Fibroblast of upper back skin (primary cell): ENCODE measurements at places on chromosomes 5 and 9.
A peak's percentile ranks its signal among the peaks of the same experiment; 100 is the strongest.

- DNase-seq, result peak; percentile 38
Measured at GRCh38 chr9:26210338-26210851, 532.2 kb upstream of the TUSC1 start.

GRCh38 chr5:137833463-137833862, 34.2 kb upstream of the MYOT start:
- DNase-seq, result peak; percentile 88

- no peak for DNase-seq
Measured at GRCh38 chr5:41290810-41291209, 77.5 kb upstream of the C6 start.

GRCh38 chr5:122612901-122613300, 162.0 kb upstream of the SNX2 start:
- no peak for DNase-seq

GRCh38 chr9:28810388-28811075, 1237.3 kb upstream of the C9orf72 start:
- DNase-seq, result peak; percentile 22

- DNase-seq, result peak; percentile 36
Measured at GRCh38 chr5:170315154-170315553, 17.6 kb upstream of the LCP2 start.

- DNase-seq, result no peak
Measured at GRCh38 chr5:56589481-56589860, 225.9 kb upstream of the MAP3K1 start.

- peak; percentile 49 for DNase-seq
Measured at GRCh38 chr9:113649054-113649453, 185.5 kb downstream of the RGS3 start.

GRCh38 chr5:42870882-42871418, 59.3 kb upstream of the SELENOP start:
- DNase-seq, result peak; percentile 12

DNA sequence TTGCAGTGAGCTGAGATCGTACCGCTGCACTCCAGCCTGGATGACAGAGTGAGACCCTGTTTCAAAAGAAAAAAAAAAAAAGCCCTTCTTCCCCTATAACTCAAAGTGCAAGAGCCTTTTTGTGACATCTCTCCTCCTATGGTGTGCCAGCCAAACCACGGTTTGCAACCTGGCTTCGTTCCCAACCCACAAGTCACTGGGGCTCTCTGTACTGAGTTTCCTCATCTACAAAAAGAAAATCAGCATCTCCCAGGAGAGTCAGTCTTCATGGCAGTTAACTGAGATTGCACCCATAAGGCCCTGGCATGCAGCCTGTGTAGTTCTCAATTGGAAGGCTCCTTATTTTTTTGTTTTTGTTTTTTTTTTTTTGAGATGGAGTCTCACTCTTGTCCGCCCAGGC, 14.8 kb downstream of the ODF2 start:
- DNase-seq, result peak; percentile 54

DNA sequence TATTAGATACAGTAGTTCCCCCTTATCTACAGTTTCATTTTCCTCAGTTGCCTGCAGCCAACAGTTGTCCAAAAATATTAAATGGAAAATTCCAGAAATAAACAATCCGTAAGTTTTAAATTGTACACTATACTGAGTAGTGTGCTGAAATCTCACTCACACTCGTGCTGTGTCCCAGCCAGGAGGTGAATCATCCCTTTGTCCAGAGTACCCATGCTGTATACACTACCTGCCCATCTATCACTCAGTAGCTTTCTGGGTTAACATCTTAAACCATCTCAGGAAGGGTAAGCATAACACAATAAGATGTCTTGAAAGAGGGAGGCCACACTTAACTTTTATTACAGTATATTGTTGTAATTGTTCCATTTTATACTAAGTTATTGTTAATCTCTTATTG, 31.7 kb upstream of the DNAH5 start:
- no peak for DNase-seq

- DNase-seq, result peak; percentile 35
Measured at GRCh38 chr9:132169672-132170392, 8.0 kb downstream of the NTNG2 start.

- DNase-seq, result peak; percentile 61
Measured at GRCh38 chr5:5419291-5420210, 2.9 kb upstream of the ICE1 start.

- DNase-seq, result peak; percentile 55
Measured at GRCh38 chr9:108290839-108291585, 564.8 kb downstream of the ACTL7B start.

GRCh38 chr5:10768328-10768899, 7.4 kb upstream of the DAP start:
- DNase-seq, result no peak

DNA sequence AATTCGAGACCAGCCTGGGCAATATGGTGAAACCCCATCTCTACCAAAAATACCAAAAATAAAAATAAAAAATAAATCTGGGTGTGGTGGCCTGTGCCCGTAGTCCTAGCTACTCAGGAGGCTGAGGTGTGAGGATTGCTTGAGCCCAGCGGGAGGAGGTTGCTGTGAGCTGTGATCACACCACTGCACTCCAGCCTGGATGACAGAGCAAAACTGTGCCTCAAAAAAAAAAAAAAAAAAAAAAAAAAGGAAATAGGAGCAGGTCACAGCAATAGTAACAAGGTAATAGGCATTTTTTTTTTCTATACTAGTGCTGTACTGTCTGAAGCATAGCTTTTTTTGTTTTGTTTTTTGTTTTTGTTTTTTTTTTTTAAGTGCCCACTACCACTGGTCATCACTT, 5.8 kb downstream of the LRRC70 start:
- DNase-seq, result no peak

DNA sequence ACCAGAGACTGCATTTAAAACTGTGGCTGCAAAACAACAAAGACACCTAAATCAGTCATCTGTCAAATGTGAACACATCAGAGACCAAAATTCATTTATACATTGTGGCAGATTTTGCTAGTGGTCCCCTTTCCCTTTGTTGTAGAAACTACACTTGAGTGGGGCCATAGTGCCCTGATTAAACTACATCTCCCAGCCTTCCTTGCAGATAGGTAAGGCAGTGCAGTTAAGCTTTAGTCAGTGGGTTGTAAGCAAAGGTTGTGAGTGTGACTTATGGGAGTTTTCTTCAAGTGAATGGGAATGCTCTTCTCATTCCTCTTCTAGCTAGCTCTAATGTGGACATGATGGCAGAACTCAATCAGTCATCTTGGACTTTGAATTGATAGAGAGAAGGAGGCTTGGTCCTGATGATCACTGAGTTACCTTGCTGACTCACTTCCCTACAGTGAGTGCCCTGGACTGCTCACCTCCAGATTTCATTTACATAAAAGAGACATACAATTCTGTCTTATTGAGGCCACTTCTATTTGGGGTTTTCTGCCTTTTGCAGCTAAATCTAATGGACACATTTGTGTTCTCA, 35.2 kb upstream of the SPARC start:
- no peak for DNase-seq

DNA sequence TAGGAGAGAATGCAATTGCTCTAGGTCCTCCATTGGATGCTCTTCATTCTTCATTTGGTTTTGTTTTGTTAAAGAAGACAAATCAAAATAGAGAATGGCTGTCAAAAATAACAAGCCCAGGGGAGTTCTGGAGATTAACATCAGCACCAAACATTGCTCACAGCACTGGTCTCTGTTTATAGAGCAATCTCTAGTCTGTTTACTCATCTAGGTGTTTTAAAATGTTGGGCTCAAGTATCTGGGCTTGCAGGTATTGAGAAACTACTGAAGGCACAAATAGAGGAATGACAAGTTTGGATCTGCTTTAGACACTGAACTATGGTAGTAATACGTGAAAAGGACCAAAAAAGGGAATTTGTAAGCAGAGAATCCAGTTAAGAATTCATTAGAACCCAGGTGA, 77.0 kb upstream of the TMC1 start:
- DNase-seq, result no peak

DNA sequence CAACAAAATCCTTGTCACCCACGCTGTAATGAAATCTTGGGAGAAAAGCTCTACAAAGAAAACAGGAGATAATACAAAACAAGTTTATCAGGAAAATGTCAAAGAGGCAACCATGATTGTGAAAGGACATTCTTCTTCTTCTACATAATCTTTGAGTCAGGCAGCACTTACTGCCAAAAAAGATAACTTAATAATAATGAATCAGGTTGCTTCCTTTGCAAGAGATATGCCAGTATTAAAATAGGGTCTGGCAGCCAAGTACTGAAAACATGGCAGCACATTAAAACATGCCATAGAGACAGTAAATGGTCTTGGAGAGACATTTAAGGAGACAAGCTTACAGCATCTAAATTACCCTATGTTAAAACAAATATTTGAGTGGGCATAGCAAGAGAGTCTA, 1573.4 kb downstream of the EFNA5 start:
- DNase-seq, result peak; percentile 35

- DNase-seq, result no peak
Measured at GRCh38 chr9:21331676-21332402, 3.4 kb downstream of the KLHL9 start.

DNA sequence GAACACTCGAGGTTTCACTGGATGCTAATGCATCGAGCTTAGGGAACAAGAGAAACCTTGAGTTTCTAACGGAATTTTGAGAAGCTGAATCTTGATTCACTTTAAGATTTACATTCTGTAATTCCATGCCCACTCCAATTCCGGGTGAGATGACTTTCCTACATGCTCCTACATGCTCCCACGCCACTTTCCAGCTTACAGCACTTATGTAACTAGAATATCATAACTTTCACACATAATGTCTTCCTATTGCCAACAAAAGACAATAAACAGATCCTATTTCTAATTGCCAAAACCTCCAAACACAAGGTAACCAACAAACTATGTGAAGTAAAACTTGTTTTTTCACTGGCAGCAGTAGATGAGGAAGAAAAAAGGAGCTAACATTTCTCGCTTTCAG, 72.9 kb downstream of the ECPAS start:
- DNase-seq, result no peak

GRCh38 chr9:113892861-113893491, 16.9 kb downstream of the ZNF618 start:
- no peak for DNase-seq

- no peak for DNase-seq
Measured at GRCh38 chr5:31942546-31942945, 231.6 kb downstream of the GOLPH3 start.

- DNase-seq, result peak; percentile 16
Measured at GRCh38 chr9:87836951-87837705, 45.5 kb upstream of the SPATA31E1 start.

DNA sequence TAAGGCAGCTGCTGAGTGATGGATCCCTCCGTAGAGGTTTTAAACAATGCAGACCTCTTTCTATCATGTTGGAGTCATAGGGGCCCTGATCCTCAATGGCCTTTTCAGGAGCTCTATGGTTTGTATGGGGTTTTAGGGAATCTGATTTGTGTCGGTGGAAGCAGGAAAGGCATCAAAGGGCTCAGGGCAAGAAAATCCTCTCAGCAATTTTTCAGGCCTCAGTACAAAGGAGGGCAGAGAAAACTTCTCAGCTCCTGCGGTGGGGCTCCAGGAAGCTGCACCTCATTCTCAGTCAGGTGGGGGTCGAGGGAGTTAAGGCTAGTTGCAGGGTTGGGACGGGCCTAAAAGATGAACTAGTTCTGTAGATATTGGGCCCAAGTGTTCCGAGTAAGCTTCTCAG, 35.0 kb downstream of the GLRA1 start:
- no peak for DNase-seq

DNA sequence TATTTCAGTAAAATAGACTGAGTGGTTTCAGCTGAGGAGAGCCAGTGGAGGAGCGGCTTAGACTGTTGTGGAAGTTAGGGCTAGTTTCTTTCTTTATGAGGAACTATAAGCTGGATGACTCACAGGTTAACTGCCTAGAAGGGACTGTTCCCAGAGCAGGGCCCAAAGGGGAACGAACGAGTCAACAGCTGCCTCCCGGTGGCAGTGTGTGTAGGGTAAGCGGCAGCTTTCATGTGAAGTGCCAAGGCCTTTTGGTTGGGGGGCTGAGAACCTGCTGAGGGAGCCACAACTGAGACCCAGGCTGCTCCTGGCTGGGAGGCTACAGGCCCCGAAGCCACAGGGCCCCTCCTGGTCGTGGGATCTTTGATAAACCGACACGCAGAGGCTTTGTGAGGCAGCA, 7.0 kb downstream of the SQSTM1 start:
- peak; percentile 33 for DNase-seq

GRCh38 chr5:140563596-140563995, 802 bp downstream of the APBB3 start:
- DNase-seq, result no peak

DNA sequence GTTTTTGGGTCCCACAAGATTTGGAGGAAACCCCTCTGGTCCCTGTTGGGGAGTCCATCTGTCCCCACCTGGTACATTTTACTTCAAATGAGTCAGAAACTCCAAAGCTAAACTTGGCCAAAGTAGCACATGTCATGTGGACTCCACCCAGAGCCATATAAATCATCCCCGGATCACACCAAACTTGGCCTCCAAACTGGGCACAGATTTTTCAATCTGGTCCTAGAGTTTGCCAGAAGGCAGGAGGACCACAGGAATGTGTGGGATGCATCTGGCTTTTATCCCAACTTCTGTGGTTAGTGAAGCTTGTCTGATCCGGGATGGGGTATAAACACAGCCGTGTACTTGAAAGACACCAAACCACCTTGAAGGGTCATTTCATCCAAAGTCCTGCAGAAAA, 66.3 kb downstream of the MAT2B start:
- peak; percentile 99 for DNase-seq

DNA sequence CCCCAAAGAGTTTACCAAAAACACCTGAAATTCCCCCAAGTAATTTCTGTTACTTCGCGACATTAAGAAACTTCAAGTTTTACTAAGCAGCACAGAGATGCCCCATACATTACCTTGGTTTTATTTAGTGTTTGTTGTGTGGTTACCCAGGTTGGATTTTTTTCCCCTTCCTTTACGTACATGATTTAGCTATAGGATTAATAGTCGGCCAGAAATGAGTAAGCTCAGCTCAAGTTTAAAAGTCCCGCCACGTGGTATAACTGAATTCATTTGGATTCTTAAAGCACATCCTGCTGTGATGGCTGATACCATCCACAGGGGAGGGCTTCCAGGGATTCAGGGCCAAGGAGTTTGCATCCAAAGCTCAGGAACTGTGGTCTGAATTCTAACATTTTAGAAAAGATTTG, 75.9 kb downstream of the DAP start:
- no peak for DNase-seq

- DNase-seq, result no peak
Measured at GRCh38 chr9:99606296-99606695, 215.4 kb upstream of the NR4A3 start.
